ENCODE measurements at places on chromosomes 12 and 14.

DNA sequence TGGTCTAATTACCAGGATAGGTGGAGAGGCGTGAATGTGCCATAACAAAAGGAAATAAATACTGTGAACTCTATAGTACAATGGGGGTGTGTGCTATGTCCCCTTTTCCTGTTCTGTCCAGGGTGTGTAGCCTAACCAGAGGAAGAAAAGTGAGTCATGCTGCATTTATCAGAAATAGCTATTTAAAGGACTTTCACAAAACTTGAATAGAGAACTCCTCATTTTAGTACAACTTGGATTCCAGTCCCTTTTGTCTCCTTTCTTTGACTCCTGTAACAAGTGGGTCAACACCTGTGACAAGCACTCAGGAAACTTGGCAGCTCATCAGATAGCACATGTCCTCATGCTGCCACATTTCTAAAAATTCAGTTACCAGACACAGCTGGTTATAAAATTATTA, 123.4 kb downstream of the CCDC91 start:
- DNase-seq, result no peak

DNA sequence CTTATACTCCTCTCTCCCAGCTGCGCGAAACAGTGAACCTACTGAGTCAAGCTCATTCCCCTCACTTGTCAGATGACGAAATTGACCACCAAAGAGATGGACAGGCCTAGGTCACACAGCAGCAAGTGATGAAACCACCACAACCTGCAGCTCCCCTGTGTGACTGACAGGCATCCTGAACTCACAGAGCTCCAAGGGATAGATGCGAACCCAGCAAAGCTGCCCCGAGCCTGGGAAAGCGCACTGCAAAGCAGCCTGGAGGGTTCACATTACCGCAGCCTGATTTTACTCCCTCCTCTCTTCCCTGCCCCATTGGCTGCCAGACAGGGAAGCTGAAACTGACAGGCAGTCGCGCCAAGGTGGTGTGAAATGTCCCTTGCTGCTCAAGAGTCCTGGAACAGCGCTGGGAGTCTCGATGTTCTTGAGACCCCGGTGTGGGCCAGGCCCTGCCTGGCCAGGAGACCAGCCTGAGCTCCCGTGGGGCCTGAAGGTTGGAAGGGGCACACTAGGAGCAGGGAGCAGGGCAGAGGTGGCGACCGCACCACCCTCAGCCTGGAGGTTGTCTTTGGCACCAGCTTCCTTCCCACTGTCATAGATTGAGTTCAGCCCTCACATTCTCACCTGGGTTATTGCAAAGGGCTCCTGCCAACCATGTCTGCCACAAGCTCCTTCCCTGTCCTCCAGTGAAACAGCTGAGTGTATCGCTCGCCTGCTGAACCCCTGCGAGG, 36.3 kb downstream of the SNRNP35 start:
- DNase-seq, result no peak

GRCh38 chr12:53766881-53767280, 15.1 kb upstream of the CISTR start:
- no peak for DNase-seq

DNA sequence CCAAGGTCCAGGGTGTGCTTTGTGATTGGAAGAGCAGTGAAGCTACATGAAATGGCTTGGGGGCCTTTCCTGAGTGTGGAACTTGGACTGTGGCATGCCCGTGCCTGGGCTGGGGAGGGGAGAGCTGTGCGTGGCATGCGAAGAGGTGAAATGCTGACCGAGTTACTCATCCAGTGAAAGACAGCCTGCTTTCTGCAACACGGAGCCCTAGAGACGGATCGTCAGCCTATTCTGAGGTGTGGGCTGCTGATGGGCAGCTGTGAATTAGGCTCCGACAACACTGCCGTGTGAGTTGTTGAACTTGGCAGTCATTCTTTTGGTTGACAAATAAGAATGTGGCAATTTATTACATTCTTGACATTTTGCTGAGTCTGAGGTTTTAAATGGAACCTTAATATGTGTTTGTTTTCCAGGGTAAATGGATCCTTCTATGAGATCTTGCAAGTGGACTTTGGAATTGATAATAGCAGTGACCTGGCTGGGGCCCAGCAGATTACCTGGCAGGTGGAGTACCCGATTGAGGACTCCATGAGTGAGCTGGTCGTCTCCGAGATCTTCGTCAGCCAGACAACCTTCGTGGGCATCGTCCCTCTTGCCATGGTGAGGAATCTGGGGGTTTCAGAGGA, 453.9 kb downstream of the AACS start:
- no peak for DNase-seq

DNA sequence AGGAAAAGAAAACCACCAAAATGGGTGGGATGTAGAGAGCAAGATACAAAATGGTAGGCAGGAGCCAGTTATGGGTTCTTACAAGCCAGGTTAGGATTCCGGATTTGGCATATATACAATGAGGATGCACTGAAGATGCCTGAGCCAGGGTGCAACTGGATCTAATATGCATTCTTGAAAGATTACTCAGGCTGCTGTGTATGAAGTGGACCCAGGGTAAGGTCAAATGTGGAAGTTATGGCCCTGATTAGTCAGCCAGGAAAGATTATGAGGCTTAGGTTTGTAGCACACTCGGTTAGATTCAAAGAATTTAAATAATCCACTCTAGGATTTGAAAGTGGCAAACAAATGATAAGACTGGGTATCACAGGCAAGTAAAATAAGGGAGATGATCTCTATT, 1750.7 kb upstream of the FLRT2 start:
- no peak for DNase-seq

- DNase-seq, result no peak
Measured at GRCh38 chr14:95250140-95250769, 69.5 kb downstream of the CLMN start.

DNA sequence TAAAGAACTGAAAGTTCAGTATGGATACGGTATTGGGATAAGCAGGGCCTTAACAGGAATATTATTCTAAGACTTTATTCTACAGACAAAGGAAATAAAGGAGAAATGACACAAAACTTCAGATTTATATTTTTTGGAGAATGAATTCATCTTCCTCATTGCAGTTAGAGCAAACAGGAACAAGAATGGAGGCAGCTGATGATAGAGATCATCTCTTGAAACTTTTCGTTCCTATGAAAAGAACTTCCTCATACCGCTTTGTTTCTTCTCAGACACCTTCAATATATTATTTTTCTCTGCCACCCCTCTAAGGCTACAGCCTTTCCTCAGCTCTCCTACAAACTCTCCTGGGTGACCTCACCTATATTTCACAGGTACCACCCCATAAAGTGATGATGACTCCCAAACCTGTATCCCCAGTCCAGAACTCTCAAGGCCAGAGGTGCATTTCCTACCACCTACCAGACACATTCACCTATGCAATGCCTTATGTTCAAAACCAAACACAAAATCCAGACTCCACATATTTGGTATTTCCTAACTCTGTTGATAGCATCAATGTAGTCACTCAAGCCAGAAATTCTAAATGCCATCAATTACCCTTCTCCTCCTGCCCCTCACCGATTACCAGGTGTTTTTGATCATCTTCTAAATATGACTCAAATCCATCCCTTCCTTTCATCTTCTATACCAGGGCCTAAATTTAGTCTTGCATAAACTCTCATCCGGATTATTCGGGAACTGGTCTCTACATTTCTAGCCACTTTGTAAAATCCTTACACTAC, 7.4 kb downstream of the MAP4K5 start:
- DNase-seq, result no peak
